ENCODE measurements at places on chromosomes 7 and 10.

GRCh38 chr10:76252733-76253132, 821.3 kb downstream of the LRMDA start:
- no peak for DNase-seq

DNA sequence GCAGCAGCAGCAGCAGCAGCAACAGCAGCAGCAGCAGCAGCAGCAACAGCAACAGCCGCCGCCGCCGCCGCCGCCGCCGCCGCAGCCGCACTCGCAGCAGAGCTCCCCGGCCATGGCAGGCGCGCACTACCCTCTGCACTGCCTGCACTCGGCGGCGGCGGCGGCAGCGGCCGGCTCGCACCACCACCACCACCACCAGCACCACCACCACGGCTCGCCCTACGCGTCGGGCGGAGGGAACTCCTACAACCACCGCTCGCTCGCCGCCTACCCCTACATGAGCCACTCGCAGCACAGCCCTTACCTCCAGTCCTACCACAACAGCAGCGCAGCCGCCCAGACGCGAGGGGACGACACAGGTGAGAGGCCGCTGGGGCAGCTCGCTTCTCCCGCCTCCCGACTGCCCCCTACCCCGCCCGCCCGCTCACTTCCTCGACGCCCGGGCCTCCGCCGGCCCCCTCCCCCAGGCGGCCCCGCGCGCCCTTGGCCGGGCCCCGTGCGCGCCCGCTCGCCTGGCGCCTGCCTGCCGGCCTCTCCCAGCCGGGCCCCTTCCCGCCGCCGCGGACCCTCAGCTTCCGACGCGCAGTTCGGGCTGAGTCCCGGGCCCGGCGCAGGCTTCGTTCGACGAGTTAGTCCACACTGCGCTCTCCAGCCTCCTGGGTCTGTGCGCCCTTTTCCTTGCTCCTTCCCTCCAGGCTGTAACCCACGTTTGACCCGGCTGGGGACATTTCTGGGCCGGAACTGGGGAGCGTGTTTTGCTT, 882 bp downstream of the DLX6 start:
- no peak for DNase-seq

DNA sequence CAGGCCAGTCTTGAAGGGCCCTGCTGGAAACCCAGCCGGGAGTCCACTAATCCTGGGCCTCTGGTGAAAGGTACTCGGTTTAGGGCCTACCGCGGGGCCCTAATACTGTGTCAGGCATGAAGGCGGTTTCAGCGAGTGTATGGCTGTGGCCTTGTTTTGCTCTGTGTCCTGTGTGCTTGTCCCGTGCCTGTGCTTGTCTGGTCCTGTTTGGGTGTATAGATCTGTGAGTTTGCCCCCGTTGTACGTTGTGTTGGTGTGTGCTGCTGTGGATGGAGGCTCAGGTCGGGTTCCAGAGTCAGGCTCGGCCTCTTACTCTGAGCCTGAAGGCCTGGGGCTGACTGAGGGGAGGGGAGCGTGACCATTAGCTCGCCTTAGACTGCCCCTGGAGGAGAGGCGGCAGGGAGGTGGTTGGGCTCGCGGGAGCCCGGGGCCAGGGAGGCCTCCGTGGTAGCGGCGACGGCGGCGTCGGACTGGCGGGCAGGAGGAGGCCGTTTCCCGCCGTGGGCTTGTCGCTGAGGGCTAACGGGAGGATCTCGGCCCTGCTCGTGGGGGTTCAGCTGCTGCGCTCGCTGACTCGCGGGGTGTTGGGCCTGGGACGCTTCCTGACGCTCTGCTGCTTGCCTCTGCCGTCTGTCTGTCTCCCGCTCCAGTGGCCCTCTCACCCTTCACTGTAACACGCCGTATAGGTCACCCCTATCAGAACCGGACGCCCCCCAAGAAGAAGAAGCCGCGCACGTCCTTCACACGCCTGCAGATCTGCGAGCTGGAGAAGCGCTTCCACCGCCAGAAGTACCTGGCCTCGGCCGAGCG, 2.6 kb downstream of the TLX1 start:
- no peak for DNase-seq

- no peak for DNase-seq
These were observed 54.7 kb downstream of the LRRC72 start for GRCh38 chr7:16581286-16581685.
